Activated CD4-positive, alpha-beta T cell treated with anti-CD3 and anti-CD28 coated beads, Interleukin-2, amount 50 U/mL, for 1 hour (primary cell): ENCODE measurements at places on chromosomes 7 and 10.

DNA sequence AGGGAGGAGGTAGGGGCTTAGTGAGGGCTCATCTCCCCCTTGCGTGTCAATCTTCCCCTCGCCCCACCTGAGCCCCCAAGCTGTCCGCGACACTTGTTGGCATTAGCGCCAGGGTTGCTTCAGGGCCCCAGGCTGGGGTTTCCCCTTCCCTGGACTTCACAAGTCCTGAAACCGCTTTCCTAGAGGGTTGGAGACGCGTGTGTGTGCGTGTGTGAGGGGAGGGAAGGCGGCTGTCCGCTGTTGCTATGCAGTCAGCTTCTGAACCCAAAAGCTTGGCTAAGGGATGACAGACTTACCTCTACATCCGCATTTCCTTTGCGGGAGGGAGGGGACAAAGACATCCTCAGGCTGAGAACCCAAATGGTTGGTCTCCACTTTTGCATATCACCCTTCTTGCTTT is 803 bp downstream of the GOLGA7B start:
- no peak for DNase-seq

DNA sequence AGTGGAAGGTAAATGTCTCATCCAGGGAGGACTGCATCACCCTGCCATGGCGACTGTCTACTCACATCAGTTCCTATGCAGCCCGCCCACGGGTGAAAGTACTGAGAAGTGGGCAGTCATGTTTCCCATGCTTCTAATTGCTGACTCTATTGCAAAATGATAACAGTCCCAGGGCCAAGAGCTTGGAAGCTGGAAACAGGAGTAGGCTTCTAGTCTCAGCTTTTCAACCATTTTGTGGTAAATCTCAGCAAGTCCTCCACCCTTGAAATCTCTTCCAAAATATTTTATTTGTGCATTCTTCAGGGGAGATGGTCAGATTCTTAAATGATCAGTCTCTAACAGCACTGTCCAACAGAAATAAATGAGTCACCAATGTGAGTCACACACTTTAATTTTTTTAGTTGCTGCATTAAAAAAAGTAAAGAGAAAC is 48.1 kb upstream of the TARP start:
- DNase-seq = no peak

DNA sequence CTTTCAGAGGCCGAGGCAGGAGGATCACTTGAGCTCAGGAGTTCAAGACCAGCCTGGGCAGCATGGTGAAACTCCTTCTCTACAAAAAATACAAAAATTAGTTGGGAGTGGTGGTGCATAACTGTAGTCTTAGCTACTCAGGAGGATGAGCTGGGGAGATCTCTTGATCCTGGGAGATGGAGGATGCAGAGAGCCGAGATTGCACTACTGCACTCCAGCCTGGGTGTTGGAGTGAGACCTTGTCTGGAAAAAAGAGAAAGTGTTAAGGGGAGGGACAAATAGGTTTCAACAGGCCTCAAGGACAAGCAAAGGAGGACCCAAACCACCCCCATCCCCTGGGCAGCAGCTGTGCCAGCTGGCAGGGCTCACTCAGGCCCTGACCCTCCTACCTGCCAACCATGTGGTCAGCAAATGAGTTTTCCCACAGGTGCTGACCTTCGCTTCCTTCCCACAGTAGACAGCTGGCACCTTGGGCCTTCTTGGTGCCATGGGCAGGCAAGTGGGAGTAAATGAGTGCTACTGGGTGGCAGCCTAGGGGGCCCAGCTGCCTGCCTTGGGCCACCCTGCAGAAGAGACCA is 5.5 kb upstream of the PNLIPRP2 start:
- DNase-seq = no peak

- no peak for DNase-seq
Measured at GRCh38 chr10:71236822-71237682, 24.7 kb downstream of the UNC5B start.

GRCh38 chr10:132521041-132521465 is 16.5 kb upstream of the INPP5A start:
- no peak for DNase-seq

GRCh38 chr10:131706952-131707351 is 193.9 kb upstream of the PPP2R2D start:
- no peak for DNase-seq

- no peak for DNase-seq
Measured at GRCh38 chr10:90138844-90139243, 437.5 kb downstream of the KIF20B start.

DNA sequence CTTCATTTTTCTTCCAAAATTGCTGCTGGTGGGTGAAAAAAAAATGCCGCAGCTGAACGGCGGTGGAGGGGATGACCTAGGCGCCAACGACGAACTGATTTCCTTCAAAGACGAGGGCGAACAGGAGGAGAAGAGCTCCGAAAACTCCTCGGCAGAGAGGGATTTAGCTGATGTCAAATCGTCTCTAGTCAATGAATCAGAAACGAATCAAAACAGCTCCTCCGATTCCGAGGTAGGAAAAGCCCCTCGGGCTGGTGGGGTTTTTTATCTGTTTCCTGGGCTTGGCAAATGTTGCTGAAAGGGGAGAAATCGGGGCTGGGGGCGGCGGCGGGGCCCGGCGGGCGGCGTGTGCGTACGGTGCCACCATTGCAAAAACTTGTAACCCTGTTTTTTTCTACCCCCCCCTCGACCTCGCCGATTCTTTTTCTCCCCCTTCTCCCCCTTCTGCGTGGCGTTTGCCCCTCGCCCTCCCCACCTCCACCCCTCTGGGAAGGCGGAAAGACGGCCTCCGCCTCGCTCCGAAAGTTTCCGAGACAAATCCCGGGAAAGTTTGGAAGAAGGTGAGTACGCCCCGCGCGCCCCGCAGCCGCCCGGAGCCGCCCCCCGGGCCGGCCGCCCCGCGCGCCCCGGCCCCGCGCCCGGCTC is 789 bp downstream of the TCF7L2 start:
- DNase-seq = no peak

DNA sequence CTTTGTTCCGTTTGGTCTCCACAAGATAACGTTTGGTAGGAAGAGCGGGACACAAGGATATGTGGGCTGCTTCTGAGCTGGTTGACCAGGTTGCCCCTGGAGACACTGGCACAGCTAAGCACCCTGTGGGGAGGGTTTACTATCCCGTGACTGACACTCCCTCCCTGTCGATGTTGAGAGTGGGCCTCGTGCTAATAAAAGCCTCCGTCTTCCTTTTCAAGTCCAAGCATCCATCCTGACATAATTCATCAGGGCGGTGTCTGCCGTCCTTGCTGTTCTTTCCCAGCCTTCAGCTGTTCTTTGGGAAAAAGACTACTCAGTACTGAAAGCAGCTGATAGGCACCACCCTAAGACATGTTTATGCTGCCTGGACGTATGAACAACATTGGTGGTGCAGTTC is 49.6 kb downstream of the SHH start:
- DNase-seq = no peak

DNA sequence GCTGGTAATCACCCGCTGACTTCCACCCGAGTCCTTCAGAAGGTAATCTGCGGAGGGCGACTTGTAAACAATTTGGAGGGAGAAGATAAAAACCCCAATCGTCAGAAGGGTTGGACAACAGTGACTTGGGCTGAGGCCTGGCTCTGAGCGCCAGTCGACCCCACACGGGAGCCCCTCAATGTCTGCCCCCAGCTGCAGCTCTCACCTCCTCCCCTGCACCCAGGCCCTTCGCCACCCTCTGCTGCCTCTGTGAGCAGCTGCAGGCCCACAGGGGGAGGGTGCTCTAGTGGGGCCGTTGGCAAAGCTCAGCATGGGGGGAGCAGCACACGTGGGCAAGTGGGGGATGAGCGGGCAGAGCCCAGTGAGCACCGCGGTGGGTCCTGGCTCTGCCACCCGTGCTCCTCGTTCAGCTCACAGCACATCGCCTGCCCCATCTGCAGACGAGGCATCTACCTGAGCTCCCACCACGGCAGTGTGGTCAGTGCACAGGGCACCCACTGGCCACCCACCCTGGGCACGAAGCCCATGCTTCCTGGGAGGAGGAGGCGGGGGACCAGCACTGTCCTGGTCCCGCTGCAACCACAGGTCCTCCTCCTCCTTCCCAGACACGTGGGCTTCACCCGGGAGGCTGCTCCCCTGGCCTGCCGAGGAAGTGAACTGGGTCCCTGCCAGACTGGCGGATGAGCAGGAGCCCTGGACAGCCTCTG is 280.5 kb downstream of the ELFN1 start:
- no peak for DNase-seq

DNA sequence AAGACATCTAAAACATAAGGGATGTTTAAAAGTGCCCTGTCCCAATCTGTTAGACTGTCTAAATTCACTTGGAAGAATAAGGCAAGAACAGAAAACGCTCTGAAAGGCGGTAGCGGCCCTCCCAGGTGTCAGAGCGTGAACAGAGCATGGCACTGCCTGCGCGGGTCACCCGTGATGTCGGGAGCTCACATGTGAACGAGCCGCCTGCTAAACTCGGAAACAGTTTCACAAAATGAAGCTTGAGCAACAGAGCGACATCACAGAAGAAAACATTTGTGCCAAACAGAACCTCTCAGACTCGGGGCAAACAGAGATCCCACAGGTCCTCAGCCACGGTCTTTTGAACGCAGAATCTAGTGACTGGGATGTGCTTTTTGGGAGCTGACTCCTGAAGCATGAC is 12.8 kb downstream of the BRI3 start:
- no peak for DNase-seq

DNA sequence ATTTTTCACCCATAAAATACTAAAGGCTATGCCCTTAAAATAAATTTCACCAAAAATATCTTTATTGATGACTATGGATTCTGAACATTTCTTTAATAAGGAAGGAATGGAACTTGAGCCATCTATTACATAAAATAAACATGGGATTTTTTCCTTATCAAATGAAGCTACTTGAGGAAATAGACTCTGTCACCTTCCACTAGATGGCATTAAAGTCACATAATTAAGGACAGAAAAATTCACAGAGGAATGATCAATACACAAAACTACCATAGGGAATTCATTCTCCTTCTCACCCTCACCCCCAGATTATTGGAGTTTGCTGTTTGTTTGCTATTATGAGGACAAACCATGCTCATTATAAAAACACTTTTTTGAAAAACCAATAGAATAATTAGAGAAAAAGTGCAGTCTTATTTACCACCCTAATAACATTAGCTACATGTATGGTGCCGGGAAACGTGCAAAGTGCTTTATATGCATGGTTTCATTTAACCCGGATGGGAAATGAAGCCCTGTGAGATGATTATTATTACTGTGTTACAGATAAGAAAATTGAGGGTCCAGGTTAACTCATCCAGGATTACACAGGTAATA is 21.1 kb upstream of the FOXI2 start:
- no peak for DNase-seq

DNA sequence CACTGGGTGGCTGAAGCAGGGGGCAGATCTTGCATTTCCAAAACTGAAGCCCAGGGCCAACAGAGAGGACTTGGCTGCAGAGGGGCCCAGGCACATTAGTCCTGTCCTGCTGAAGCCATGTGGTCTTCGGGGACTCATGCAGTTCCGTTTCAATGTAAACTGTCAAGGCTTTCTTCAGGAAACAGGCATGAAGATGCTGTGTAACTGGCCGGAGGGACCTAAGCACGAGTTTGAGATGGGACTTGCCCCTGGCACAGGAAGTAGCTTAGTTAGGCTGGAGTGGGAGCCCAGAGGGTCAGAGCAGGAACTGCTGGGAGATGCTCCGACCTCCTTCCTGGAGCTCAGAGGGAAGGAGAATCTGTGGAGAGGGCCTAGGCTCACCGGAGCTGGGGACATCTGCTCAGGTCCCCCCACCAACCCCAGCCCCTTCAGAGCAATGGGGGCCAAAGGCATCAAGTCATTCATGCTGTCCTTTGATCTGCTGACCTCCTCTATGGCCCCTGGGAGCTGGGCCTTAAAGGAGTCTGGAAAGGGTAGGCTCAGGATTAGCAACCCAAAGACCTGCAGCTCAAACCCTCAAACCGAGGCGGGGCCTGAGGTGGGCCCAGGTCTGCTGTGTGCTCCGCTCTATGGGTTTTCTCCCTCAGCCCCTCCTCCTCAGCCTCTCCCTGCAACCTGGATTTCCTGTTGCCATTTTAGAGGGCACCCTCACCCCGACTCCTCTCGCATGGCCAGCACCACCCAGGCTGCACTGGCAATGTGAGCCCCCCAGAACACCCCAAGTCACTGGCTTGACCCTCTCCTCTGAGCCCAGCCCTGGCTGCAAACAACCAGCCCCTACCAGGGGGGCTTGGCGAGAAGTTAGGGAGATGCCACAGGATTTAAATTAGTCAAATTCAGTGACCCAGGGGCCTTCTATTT is 4.4 kb upstream of the MNX1 start:
- DNase-seq = no peak

- no peak for DNase-seq
Measured at GRCh38 chr10:95264227-95265051, 26.4 kb downstream of the PDLIM1 start.

DNA sequence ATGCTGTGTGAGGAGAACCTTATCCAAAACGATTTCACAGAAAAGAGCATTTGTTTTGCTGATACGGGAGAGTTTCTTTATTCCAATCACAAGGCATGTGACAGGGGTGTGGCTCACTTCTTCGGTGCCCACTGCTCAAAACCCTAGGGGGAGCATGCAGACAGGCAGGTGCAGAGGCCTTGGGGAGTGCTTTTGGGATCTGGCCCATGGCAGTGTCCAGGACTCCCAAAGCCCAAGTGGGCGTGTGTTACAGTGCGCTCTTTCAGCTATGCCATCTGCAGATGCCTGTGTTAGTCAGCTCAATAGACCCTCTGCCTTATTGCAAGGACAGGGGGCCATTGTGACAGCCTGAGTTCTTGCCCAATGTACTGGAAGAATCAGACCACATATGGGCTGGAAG is 94.8 kb downstream of the CSTF2T start:
- DNase-seq = no peak

GRCh38 chr7:19663816-19664462 is 44.9 kb downstream of the POLR1F start:
- DNase-seq = no peak
